GM23248 (cell line): ENCODE measurements at places on chromosomes 6 and 20.

DNA sequence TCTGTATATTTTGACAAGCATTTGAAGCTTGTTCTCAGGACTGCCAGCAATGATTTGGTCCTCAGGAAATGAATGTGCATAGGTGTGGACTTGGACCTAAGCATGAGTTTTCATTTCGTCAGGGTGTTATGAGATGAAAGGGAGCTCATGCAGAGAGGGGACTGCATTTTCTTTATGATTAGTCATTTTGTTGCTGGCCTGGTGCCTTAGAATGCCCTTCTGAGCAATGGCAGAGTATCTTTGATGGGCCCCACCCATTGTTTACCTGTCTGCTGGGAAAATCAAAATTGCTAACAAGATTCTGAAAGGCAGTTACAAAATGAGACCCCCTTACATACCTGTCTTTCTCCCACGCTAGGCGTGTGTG is 51.5 kb upstream of the MTHFD1L start:
- DNase-seq, result peak; percentile 60

DNA sequence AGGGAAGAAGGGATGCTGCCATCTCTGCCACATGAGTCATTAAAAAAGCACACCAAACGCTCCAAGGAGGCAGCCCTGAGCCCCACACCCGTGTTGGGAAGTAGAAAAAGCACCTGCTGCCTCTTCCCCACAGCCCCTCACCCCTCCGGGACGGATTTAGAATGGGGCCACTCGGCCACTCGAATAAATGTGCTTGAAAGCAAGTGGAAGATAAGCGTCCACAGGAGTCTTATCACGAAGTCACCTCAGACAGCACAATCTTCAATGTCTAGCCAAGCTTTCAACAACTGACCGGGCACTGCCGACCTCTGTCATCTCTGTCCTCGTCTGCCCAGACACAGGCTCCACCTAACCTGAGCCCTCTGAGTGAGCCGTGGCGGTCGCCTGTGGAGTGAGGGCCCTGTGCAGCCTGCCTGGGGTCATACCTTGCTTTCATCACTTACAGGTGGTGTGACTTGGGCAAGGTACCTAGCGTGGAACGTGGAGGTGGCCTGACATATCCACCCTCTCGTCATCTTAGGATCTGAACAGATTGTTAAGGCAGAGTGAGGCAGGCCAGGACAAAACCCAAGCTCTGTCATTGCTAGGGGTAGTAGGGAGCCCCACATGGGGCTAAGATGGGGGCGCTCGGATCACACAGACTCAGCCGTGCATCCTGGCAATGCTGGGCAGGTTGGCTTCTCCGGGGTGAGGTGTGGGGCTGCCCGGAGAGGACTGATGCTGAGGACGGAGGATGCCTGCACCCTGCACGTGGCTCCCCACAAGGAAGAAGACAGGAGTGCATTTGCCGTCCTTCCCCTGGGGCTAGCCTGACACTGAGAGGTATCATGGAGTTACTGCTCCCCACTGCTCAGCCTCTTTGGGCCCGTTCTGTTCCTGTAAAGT is 34.8 kb downstream of the PSMG4 start:
- no peak for DNase-seq

DNA sequence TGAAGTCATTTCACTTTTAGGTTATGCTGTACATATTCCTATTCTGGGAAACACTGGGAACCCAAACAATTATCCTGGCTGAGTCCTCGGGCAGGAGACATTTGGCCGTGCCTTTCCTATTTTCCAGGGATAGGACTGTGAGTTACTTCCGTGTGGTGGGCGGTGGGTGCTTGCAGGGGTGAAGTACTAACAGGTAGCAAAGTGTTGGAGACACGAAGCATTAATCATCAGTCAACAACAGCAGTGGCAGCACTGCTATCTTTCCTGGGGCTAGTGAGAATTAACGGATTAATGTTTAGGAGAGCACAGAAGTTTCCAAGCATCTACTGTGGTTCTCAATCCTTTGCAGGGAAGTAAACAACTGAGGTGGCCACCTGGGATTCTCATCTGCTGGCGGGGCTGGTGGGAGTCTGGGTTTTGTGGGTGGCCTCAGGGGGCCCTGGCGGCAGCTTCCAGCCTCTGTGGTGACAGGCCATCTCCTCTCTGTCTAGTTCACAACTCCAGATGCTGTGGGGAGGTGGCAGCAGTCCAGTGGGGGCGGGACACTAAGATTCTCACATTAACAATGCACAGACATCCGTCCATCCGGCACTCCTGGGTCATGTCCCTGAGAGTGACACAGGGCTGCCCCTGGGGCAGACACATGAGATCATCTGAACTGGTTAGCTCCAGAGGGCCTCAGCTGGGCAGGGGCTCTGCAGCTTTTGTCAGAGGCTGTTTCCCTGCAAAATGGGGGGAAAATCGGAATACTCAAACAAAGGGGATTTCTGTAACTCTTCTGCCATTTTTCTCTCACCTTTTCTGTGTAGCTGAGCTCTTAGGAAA is 90.9 kb downstream of the GJA10 start:
- DNase-seq, result peak; percentile 61

GRCh38 chr6:93376026-93376540 is 43.3 kb downstream of the EPHA7 start:
- no peak for DNase-seq

- no peak for DNase-seq
These were observed 1.7 kb upstream of the GCM2 start for GRCh38 chr6:10883312-10884244.

GRCh38 chr6:99185525-99185924 is 163.9 kb downstream of the FAXC start:
- DNase-seq, result no peak

DNA sequence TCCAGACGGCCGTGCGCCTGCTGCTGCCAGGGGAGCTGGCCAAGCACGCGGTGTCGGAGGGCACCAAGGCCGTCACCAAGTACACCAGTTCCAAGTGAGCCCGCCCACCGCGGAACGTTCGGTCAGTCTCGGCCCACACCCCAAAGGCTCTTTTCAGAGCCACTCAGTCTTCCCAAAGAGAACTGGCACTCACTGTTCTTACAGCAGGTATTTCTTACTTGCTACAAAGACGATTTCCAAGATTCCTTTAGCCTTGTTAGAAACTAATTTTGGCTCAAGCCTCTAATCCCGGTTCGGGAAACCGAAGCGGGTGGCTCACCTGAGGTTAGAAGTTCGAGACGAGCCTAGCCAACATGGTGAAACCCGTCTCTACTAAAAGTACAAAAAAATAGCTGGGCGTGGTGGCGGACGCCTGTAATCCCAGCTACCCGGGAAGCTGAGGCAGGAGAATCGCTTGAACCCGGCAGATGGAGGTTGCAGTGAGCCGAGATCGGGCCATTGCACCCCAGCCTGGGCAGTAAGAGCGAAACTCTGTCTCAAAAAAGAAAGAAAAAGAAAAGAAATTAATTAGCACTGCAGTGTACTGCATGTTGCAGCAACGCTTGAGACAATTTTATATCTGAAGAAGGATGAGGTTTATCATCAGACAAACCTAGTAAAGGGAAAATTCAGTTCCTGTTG is 73.1 kb downstream of the OR2B2 start:
- DNase-seq, result peak; percentile 69

- no peak for DNase-seq
These were observed 176.7 kb downstream of the PTPRK start for GRCh38 chr6:128343706-128344105.

- DNase-seq, result peak; percentile 47
These were observed 162.2 kb downstream of the KCNQ5 start for GRCh38 chr6:72784071-72784470.

GRCh38 chr6:134707342-134708031 is 242.4 kb downstream of the ALDH8A1 start:
- peak; percentile 40 for DNase-seq

GRCh38 chr20:39010496-39010895 is 48.4 kb downstream of the DHX35 start:
- no peak for DNase-seq

DNA sequence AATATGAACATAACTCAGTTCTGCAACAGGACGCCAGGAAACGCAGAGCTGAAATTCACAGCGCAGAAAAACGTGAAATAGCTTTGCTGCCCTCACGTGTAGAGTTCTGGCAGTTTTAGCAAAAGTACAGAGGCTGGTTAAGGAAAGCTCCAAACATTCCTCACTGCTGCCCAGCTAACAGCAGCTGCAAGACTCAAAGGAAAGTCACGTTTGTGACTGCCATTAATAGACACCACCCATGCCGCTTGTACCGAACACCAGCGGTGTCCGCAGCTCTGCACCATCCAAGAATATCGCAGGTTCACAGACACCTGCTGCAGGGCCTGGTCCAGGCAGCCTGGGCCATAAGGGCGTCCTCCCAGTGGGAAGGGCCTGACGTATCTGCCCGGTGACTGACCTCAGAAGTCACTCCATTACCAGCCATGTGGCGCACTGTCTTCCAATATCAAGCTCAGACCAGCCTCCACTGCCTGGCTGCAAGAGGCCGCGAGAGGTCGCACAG is 61.4 kb downstream of the WDR27 start:
- peak; percentile 69 for DNase-seq

GRCh38 chr6:20630136-20630535 is 95.9 kb downstream of the CDKAL1 start:
- no peak for DNase-seq

- DNase-seq, result no peak
These were observed 143.0 kb upstream of the AHI1 start for GRCh38 chr6:135640449-135641111.

- DNase-seq, result no peak
These were observed 182.9 kb downstream of the MCHR2 start for GRCh38 chr6:99810942-99811620.

GRCh38 chr20:62241506-62241905 is 3.2 kb downstream of the OSBPL2 start:
- no peak for DNase-seq

- DNase-seq, result peak; percentile 18
These were observed 3.0 kb upstream of the TMEM14C start for GRCh38 chr6:10719964-10720264.

- peak; percentile 22 for DNase-seq
These were observed 391.2 kb downstream of the ADGRB3 start for GRCh38 chr6:69026243-69026642.

DNA sequence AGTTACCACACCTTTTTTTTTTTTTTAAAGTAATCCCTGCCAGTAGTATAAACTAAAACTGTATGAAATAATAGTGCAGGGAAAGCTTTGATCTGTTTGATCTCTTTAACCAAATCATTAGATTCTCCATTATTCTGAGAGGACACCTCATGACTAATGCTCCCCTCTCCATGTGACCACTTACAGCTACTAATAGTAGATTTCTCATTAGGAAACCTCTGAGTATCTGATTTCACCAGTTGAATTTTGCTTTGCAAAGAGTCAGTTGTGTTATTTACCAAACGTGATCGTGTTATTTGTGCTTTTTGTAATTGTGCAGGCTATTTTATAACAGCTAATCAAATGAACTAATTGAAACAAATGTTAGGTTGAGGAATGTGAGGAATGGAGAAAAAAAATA is 12.5 kb downstream of the CASP8AP2 start:
- DNase-seq, result peak; percentile 44

DNA sequence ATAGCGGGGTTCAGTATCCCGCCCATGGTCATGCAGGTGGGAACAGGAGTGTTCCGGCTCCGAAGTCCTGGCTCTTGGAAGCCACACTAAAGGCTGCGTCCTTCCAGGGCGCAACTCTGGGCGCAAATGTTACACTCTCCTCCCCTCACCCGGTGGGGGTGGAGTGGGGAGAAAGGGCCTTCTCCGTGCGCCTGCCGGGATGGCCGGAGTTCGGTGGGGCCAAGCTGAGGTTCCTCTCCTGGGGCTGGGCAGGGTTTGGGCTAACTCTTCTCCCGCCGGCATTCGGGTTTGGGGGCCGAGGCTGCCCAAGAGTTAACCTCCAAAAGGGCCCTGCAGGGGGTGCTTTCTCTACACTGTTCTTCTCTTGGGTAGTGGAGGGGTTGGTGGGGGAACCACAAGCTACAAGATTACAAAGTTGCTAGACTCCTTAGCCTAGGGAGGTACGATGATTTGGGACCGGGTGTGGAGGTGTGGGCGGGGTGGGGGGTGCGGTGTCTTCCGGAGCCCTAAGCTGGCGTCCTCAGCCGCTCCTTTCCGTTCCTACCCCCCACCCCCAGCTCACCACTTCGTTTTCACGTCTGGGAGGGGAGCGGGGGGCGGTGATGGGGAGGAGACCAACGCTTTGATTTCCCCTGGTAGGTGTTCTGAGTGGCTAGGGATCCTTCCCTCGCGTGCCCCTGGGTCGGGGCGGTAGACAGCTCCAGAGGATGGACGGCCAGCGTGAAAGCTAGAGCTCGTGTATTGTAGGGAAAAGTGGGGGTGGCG is 12.3 kb downstream of the NRN1 start:
- no peak for DNase-seq

GRCh38 chr6:155418017-155418761 is 37.5 kb downstream of the NOX3 start:
- peak; percentile 80 for DNase-seq

DNA sequence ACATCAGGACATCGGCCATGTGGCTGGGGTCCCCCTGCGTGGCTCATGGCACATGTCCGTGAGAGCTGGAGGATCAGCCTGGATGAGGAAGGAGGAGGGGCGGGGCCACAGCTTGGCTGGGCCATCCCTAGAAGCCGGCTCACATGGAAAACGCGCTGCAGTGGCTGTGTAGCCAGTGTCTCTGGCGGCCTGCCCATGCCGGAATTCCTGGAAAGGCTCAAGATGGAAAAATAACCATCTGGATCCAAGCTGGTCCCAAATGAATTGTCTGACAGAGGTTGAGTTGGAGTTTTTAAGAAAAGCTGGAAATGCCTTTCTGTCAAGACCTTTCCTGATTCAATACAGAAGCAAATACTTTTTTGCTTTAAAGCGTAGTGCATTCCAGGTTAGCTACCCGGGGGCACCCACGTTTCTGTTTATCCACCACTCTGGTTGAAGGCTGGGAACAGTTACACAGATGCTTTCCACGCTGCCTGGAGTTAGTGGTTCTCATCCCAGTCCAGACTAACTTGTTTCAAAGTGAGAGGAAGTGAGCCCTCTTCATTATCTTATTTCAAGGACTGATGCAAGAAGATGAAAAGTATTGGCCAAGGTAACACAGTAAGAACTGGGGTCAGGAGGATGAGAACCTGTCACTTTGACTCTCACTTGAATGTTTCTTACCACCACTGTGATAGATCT is 99.0 kb downstream of the GMPR start:
- DNase-seq, result peak; percentile 89

GRCh38 chr20:49594143-49594930 is 26.4 kb upstream of the PTGIS start:
- DNase-seq, result peak; percentile 94

- peak; percentile 76 for DNase-seq
These were observed 881 bp upstream of the AIG1 start for GRCh38 chr6:143059663-143060353.

DNA sequence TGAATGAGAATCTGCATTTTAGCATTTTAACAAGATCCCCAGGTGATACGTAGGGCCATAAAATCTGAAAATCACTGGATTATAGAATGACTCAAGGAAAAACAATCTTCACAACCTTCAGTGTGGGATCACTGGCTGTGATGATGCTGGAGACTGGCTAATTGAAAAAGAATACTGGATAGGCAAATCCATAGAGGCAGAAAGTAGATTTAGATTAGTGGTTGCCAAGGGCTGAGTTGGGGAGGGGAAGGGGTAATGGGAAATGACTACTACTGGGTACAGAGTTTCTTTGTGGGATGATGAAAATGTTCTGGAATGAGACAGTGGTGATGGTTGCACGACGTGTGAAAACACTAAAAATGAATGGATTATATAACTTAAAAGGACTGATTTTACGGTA is 84.1 kb downstream of the CDK19 start:
- DNase-seq, result peak; percentile 10
